AG09309 (cell line): ENCODE measurements at places on chromosomes 2 and 18.
A peak's percentile ranks its signal among the peaks of the same experiment; 100 is the strongest.

DNA sequence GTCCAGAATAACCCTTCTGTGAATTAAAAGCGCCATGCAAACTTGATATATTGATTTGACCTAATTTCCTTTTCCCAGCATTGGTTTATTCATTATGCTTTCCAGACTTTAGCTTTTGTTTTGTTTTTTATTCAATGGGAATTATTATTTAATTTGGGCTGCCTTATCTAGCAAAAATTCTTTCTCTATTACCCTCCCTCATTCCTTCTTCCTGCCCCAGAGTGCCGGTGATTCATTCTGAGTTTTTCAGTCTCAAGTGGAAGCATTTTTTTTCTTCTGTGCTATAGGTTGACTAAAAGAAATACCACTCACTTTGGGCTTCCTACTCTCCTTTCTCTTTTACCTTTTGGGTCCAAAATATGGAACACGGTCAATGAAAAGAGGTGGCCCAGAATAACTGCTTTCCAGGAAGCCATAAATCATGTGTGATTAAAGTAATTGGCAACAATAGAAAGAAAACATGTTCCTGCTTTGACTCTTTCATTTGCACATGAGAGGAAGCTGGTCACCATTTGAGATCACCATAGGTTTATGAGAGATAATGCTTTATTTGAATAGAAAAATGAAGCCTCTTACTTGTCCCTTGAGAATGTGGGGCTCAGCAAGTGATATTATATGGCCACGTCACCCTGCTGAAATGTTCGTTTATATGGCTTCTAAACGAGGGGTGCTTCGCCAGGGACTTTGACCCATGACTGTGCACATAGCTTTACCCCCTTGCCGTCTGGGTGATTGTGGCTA, 422.8 kb upstream of the ZEB2 start:
- no peak for DNase-seq

DNA sequence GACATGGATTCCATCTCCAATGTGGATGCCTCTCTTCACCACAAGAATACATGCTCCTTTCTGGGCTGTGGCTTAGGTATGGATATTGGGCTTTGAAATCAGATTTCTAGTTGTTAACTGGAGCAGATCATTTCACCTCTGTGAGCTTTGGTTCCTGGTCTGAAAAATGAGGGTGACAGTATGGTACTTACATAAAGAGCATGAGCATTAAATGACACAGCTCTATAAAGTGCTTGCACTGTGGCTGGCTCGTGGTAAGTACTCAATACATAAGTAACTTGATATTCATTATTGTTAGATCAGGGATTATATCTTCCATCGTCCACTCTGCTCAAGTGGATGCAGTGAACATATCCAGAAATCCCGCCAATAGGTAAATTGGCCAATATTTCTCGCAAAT, 33.4 kb downstream of the ARHGAP25 start:
- no peak for DNase-seq

- DNase-seq: no peak
Measured at GRCh38 chr18:75201282-75202270, 7.4 kb downstream of the PTGR3 start.

- no peak for DNase-seq
Measured at GRCh38 chr2:100262046-100262445, 60.3 kb downstream of the LONRF2 start.

DNA sequence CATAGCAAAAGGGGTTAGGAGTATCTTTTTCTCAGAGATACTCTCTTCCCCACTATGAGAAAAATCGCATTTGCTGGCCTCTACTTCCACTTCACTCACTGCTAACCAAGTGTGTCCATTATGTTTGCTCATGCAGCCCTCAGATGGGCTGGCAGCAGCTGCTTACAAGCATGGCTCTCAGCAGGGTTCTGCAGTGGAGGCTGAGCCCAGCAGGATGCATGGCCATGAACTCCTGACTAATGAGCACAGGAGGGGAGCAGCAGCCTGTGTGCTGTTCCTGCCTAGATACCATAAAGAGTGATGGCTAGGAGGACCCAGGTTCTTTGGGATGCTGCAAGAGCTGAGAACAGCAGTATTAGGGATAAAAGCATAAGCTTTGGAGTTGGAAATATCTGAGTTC, 316.9 kb upstream of the THSD7B start:
- DNase-seq: no peak

- DNase-seq: peak; percentile 1
Measured at GRCh38 chr2:212845941-212846340, 305.5 kb downstream of the IKZF2 start.

GRCh38 chr2:215136669-215137328, 1.6 kb downstream of the ABCA12 start:
- no peak for DNase-seq

GRCh38 chr2:119483395-119483753, 40.9 kb downstream of the SCTR start:
- no peak for DNase-seq

DNA sequence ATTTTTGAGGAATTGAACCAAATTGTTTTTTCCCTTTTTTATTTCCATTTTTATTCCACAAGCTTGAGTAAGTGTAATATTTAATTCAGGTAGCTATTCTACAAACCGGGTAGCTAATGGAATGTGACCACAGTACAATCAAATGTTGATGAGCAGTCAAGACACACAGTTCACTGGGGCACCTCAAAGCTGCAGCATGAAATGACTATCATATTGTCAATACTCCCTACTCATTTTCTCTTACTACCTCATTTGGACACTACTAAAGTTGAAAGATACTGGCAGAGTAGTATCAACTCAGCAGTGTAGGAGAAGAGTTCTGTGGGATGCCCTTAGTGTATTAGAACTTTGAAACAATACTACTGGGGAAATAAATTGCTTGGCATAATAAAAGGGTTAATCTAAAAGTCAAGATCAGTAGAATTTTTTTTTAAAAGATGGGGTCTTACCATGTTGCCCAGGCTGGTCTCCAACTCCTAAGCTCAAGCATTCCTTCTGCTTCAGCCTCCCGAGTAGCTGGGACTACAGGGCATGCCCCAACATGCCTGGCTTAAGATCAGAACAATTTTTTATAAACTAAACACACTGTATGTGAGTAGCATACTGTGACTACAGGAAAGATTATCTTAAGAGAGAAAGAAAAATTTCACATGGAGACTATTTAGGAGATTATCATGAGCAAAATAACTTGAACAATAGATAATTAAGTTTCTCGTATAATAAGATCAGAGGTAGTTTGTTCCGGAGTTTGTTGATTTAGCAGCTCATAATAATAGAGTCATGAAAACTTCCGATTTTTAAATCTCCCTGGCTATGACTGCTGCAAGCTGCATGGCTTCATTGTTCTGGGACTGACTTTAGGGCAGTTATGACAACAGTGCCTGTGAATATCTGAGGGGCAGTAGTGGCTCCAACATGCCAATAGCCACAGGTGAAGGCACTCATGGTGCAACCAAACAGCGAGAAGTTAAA, 43.7 kb downstream of the MYO3B start:
- no peak for DNase-seq

DNA sequence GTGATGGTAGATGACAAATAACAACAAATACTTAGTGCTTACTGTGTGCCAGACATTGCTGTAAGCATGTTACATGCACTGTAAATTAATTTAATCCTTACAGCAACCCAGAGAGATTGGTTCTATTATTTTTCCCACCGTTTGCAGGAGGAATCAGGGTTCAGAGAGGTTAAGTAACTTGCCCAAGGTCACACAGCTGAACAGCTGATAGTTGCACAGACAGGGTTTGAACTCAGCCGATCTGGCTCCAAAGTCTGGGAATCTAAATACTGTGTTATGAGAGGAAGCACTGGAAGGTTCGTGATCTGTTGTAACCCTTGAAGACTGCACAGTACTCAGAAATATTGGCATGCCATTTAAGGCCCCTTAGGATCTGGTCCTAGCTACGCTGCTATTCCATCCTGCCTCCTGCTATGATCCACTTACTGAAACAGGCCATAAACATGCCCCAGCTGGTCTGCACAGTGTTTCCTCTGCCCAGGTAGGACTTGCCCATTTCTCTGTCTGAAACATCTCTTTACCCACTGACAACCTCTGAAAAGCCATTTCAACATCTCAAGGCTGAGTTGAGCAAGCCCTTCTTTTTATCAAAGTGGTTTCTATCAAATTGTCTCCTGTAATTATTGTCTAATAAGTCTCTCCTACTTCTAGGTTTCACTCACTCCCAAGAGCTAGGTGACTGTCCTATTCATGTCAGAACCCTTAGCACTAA, 40.4 kb upstream of the MRPL33 start:
- no peak for DNase-seq

GRCh38 chr18:27054926-27055325, 130.2 kb downstream of the CHST9 start:
- no peak for DNase-seq

GRCh38 chr2:136381722-136382633, 264.0 kb upstream of the CXCR4 start:
- no peak for DNase-seq

DNA sequence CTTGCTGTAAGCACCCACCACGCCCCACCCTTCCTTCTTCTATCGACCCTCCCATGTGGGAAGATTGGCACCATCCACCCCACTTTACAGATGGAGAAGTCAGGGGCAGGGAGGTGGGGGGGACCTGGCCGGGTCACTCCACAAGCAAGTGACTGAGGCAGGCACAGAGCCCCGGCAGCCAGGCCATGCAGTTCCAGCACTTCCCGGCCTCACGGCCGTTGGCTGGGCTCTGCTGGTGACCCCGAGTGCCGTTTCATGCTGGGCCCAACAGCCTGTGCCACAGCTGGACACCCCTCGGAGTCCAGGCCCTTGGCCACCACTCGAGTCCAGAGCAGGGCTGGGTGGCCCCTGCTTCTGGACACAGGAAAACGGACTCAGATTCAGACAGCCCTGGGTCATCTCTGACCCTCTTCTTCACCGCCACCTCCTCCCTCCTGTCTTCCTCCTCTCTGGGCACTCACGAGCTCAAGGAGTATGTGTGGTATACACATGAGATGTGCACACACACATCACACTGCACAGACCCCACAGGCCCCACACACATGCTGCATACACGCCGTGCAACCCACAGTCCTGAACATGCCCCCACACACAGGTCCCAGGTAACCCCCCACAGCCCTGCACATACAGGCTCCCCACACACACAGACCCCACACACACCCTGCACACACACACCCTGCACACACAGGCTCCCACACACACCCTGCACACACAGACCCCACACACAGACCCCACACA, 89.3 kb upstream of the GPC1 start:
- DNase-seq: no peak

DNA sequence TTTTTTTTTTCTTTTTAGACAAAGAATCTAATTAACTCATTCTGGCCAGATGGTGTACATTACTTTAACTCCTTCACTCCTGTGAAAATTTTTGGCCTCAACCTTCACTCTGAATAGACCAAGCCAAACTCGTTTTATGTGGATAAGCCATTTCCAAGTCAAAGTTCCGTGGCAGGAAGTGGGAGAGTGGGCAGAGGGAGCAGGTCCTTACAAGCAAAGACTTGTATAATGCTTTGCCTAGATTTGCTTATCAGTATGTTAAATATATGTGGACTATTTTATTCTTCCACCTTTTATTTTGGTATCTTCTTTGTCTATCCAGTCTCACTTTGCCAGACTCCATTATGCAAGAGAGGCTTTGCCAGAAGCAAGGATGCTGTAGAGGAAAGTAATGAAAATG, 178.1 kb upstream of the TNP1 start:
- no peak for DNase-seq

DNA sequence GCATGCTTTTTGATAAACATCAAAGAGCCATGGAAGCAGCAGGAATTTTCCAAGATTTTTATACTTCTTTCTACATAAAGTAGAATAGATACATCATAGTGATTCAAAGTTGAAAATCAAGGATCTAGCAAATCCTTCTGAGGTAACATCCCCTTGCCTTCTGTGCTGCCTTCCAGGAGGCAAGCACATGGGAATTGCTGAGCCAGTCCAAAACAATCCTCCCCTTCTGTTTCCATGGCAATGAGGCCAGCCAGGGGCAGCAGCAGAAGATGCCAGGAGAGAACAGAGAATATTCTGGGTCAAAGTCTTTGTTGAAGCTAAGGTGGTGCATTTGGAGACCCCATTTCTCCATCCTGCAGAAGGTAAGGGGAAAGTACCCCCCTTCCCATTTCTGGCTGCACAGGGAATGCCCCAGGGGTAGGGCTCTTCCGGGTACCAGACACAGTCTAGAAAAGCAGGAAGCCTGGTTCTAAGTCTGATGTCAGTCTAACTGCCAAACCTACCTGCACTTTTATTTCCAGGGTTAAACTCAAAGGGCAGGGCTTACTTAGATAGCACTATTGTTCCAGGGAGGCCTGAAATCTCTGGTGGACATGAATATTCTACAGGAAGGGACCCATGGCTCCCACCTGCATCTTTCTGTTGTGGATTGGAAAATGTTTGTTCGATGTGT, 22.1 kb downstream of the CENPA start:
- no peak for DNase-seq

DNA sequence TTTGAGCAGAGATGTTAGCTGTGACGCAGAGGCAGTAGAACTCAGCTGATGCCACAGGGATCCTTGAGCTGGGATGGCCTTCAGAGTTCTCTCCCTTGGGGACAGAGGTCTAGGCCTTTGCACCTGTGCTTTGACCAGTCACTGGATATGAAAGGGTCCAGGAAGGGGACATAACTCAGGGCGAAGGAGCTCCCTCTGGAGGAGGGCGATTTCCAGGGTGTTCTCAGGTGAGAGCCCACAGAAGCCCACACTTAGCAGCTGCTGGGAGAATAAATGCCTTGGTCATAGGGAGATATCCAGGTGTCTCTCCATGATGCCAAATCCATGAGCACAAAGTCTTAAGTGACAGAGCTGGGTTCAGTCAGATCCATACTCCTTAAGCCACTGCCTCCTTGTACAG, 369.2 kb downstream of the NYAP2 start:
- no peak for DNase-seq

DNA sequence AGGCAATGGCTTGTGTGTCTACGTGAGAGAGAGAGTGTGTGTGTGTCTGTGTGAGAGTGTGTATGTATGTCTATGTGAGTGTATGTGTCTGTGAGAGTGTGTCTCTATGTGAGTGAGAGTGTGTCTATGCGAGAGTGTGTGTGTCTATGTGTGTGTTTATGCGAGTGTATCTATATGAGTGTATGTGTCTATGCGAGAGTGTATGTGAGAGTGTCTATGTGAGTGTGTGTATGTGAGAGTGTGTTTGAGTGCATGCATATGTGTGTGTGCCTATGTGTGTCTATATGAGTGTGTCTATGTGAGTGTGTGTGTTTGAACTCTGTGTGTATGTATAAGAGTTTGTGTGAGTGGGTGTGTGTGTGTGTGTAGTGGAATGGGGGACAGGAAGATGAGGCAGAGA, 9.8 kb upstream of the GNLY start:
- no peak for DNase-seq

GRCh38 chr2:136136931-136137330, 19.0 kb upstream of the CXCR4 start:
- DNase-seq: no peak

DNA sequence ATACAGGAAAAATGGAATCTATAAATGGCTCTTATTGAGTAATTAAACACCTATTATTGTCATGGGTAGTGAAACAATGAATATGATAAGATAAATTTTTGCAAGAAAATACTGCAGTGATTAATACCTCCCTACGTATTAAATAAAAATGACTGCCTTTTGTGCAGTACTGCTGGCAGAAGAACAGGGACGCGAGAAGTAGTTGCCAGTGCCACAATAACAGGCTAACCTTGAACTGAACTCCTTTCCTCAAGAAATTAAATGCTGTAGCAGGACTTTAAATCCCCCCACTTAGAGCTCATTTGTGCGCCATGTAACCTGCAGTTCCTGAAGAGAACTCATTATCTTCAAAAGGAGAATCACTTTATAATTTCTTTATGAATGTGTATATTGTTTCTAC, 24.6 kb downstream of the FIGN start:
- no peak for DNase-seq
